ENCODE measurements at places on chromosomes 3 and 15. TPM values are rescaled to one million over a fixed set of nuclear protein-coding genes. Genes with fewer than 3 reads are reported as not detected.

Gene LRRC31
- not detected for total RNA-seq

Gene UBXN7
- total RNA-seq, result 8.8 TPM

Gene ECE2
- total RNA-seq, result not detected

Gene DUOX1
- not detected for total RNA-seq

Gene ALDH1A3
- 19.5 TPM for total RNA-seq

Gene MEGF11
- total RNA-seq, result 0.39 TPM

Gene GCSAM
- total RNA-seq, result not detected

Gene LHFPL4
- total RNA-seq, result 0.12 TPM

Gene CFAP20DC
- 2.3 TPM for total RNA-seq

Gene SEC22C
- 27.2 TPM for total RNA-seq

Gene SLC6A11
- total RNA-seq, result 0.09 TPM

Gene ADAMTS7
- total RNA-seq, result 6.1 TPM

Gene PDE8A
- 31.3 TPM for total RNA-seq

Gene FHIT
- 0.72 TPM for total RNA-seq

Gene DLEC1
- total RNA-seq, result 0.05 TPM

Gene ANKUB1
- total RNA-seq, result 0.06 TPM

Gene CCDC80
- 63.4 TPM for total RNA-seq

Gene AZI2
- total RNA-seq, result 40.2 TPM

Gene SPATA12
- 0.47 TPM for total RNA-seq

Gene LRRC49
- total RNA-seq, result 4.9 TPM

Gene TTLL13
- 0.09 TPM for total RNA-seq

Gene C3orf18
- 2.5 TPM for total RNA-seq

Gene CPEB1
- 2.9 TPM for total RNA-seq

Gene PIAS1
- total RNA-seq, result 19.6 TPM

Gene AMIGO3
- 0.41 TPM for total RNA-seq

Gene RLBP1
- not detected for total RNA-seq

Gene ETV5
- total RNA-seq, result 30.2 TPM

Gene SPTBN5
- total RNA-seq, result 0.24 TPM

Gene ANKRD34C
- not detected for total RNA-seq

Gene CMSS1
- 58.9 TPM for total RNA-seq

Gene SPINK8
- total RNA-seq, result not detected

Gene HACD2
- 41.0 TPM for total RNA-seq

Gene SLC12A1
- total RNA-seq, result not detected
